ENCODE measurements at places on chromosomes 12 and 14. TPM values are rescaled to one million over a fixed set of nuclear protein-coding genes. Genes with fewer than 3 reads are reported as not detected.

Gene GLTP
- total RNA-seq: 57.7 TPM

- no peak for DNase-seq
Observed at GRCh38 chr12:64451687-64452558, at the start of gene TBK1. TBK1 (plus strand) TSS chr12:64452120; CDS start chr12:64455871, 3,751 bp downstream.

GRCh38 chr14:90629471-90629870 is 186.8 kb downstream of the TTC7B start:
- no peak for DNase-seq

- DNase-seq: peak; percentile 27
Observed at GRCh38 chr12:43882578-43883178, 46.8 kb downstream of the TMEM117 start.

DNA sequence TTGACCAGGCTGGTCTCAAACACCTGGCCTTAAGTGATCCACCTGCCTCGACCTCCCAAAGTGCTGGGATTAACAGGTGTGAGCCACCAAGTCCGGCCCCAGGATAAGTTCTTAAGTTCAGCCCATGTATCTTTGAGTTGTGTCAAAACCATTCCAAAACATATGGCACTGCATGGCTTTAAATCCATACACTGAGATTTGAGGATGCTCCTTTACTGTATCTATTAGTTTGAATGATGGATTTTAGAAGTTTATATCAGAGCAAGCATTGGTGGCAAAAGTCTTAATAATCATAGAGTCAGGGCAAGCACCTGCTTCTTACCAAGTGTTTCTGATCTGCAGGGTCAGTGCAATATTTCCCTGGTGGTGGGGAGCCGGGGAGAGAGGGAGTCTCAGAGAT is 6.1 kb downstream of the KRT6B start:
- DNase-seq: no peak

Gene WSCD2
- not detected for total RNA-seq

Gene EP400
- 43.1 TPM for total RNA-seq

All from glomerular endothelial cell (primary cell).